ENCODE measurements at places on chromosomes 4 and X. TPM values are rescaled to one million over a fixed set of nuclear protein-coding genes. Genes with fewer than 3 reads are reported as not detected.

DNA sequence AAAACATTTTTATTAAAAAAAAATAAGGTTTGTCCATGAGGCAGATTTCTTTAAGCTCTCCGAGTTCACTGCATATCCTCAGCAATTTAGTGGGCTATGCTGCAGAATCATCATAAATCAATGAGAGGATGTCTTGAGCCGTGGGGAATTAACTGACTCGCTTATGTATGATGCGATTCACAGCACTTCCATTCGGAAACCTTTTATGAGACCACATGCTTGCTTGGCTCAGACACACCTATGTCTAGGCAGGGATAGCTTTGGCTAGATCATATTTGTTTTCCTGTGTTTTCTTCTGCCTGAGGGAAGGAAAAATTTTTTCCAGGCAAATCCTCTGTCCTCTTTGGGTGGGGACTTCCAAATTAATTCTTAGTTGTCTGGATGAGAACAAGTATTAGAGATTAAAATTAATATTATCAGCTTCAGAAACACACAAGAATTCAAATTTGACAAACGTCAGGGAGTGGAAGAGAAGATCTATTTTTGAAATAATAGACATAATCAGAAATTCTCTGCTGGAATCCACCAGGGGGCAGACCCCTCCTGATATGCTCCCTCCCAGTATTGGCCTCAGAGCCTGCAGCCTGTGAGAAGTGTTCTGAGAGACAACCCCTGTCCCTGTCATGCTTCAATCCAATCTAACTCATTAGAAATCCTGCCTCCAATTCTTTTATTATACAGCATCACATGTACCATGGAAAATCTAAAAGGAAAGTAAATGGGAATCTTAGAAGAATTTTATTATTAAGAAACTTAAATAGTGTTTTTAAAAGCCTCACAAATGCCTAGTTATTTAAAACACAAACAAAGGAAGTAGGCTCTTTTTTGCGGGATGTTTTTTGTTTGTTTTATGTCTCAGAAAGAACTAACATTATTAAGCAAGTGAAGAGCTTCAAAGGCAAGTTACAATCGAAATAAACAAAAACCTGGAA lies 345.1 kb upstream of the TACR3 start:
- DNase-seq = peak; percentile 47

- DNase-seq = no peak
These were observed 123.2 kb downstream of the PABPC4L start for GRCh38 chr4:134078230-134078914.

DNA sequence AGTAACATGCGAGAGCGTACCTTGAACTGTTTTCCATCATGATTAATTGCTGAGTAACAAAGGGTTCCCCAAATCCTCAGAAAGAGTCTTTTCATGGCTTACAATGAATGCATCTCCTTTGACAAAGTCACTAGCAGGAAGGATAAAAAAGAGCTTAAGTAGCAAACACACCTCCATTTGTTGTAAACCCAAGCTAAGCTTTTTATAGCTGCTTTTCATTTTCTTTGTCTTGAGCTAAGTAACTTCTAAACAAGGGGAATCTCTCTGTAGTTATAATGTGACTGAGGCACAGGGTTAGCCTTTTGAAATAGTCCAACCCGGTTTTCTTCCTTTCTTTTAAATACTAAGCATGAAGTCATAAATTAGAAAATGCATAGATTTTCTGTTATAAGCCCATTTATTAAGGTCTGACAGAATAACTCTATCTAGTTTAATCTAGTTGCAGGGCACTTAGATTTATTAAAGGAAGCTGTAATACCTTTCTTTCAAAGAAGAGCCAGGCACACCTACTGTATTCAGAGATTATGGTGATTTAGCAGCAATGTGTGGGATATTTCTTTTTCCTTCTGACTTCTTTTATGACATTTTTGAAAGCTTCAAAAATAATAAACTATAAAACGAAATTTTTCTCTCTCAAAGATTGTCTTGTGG lies 226.9 kb upstream of the SMIM31 start:
- no peak for DNase-seq

DNA sequence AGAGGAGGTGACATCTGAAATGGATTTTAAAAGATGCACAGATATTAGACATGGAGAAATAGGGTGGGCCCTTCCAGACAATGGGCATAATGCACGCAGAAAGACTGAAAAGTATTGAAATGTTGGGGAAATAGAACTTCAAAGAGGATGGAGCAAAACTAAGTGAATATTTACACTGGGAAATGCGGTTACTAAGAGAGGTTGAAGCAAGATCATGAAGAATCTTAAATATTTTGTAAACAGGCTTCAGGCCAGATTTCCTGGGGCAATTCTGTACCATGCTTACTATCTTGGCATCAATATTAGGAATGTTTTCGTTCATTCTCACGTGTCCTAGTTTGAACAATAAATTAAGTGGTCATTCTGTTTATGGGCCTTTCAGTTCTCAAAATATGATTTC lies 216.3 kb downstream of the ADAMTS3 start:
- DNase-seq = no peak

- DNase-seq = no peak
These were observed 63.2 kb downstream of the ANAPC10 start for GRCh38 chr4:145034727-145035211.

Gene ZNF732
- total RNA-seq = 0.44 TPM
